ENCODE measurements at places on chromosomes 6 and 20. TPM values are rescaled to one million over a fixed set of nuclear protein-coding genes. Genes with fewer than 3 reads are reported as not detected.

HCRTR2 gene
- polyA plus RNA-seq, result 0.16 TPM

AVP gene
- polyA plus RNA-seq, result not detected

C6orf163 gene
- 1.6 TPM for polyA plus RNA-seq

C2 gene
- polyA plus RNA-seq, result 3.0 TPM

C4A gene
- 40.7 TPM for polyA plus RNA-seq

TRIM15 gene
- polyA plus RNA-seq, result not detected

NFYA gene
- polyA plus RNA-seq, result 6.1 TPM

CST2 gene
- not detected for polyA plus RNA-seq

Measured in right cardiac atrium (tissue), 5 donors.